ENCODE measurements at places on chromosomes 4 and X. TPM values are rescaled to one million over a fixed set of nuclear protein-coding genes. Genes with fewer than 3 reads are reported as not detected.

DNA sequence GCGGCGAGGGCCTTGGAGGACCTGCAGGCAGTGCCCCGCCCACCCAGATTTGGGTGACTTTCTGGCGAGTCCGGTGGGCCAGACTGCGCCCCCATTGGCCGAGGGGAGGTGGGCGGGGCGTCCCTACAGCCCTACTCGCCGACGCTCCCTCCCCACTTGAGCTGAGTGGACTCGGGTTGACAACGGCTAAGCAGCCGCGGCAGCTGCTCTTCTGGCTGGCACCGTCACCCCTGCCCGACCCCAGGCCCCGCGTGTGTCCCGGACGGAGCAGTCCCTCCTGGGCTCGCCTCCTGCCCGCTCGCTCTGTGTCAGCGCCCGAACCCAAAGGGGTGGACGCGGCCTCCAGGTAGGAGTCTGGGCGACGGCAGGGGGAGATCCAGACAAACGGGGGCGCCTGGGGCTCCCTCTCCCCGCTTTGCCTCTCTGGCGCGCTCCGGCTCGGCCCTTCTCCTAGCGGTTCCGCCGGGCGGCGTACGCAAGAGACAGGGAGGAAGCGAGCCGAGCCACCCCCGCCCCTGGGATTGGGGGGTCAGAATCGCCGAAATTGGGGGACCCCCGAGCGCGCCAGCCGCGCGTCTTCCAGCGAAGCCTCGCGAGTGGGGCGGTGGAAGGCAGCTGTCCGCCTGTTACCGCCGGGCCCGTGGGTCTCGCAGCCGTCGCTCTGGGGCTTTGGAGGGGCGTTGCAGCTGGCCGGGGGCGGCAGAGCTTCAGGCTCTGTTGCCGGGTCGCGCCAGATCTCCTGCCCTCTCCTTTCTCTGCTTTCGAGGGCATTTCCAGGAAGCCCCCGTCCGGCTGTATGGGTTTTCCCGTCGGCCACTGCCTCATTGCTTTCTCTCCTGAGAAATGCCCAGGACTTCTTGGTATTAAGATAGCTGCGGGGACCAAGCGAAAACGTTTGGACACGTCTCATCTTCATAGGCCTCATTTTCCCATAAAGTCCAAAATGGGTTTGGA is 46.3 kb downstream of the STARD8 start:
- no peak for DNase-seq

- no peak for DNase-seq
Measured at GRCh38 chr4:110175634-110176033, 22.8 kb downstream of the ELOVL6 start.

The RENBP gene
- total RNA-seq, result 21.3 TPM

DNA sequence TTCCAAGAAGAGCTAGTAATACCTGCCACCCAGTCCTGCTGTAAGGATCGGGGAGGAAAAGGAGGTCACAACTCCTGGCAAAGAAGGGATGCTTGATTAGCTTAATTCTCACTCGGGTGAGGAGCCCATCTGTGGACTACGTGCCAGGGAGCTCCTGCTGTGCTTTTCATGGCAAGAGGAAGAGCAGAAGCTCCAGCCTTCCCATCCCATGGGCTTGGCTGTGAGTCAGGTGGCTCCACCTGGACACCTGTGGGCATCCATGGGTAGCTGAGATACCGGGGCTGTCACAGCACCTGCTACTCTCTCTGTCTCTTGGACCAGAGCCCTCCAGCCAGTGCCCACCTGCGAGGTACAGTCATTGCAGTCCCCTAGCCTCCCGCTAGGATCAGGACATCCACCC is 18.0 kb downstream of the CLNK start:
- no peak for DNase-seq

The STK32B gene
- total RNA-seq, result not detected

The GAGE12E gene
- total RNA-seq, result not detected

DNA sequence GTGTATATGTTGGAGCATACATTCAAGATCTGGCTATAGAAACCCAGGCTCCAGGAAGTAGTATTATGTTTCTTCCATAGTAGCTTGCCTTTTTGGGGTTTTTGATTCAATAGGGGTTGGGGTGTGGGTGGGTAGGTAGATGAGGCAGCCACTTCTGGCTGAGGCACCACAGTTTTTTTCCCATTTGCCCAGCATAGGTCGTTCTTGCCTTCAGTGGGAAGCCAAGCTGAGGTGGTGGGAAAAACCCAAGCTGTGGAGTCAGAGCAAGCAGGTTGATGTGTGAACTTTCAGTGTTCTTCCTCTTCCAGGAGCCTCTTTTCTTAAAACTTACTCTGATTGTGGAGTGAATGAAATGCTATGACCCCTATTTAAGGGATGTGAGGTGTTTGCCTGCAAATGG is 67.0 kb upstream of the RPS6KA3 start:
- no peak for DNase-seq

The C4orf46 gene
- total RNA-seq, result 4.4 TPM
